ENCODE measurements at places on chromosomes 2 and 18. TPM values are rescaled to one million over a fixed set of nuclear protein-coding genes. Genes with fewer than 3 reads are reported as not detected.

The UGT1A4 gene
- not detected for total RNA-seq

The RAB6C gene
- total RNA-seq = 0.24 TPM

The EVA1A gene
- total RNA-seq = 2.2 TPM

The SF3B1 gene
- total RNA-seq = 308 TPM

The BOLL gene
- total RNA-seq = not detected

The IL36RN gene
- not detected for total RNA-seq

The KCNF1 gene
- total RNA-seq = 15.0 TPM

The KCNG3 gene
- 0.77 TPM for total RNA-seq

The KCNK3 gene
- total RNA-seq = not detected

The FBXO41 gene
- total RNA-seq = 9.0 TPM

The GNAL gene
- 49.9 TPM for total RNA-seq

The NEURL3 gene
- not detected for total RNA-seq

The IL1F10 gene
- total RNA-seq = not detected

The AFF3 gene
- total RNA-seq = 0.75 TPM

The CFAP221 gene
- 18.0 TPM for total RNA-seq

The MYCN gene
- total RNA-seq = 36.2 TPM
